ENCODE measurements at places on chromosomes 11 and 22. TPM values are rescaled to one million over a fixed set of nuclear protein-coding genes. Genes with fewer than 3 reads are reported as not detected.

ROBO3 gene
- total RNA-seq: 18.7 TPM

DNA sequence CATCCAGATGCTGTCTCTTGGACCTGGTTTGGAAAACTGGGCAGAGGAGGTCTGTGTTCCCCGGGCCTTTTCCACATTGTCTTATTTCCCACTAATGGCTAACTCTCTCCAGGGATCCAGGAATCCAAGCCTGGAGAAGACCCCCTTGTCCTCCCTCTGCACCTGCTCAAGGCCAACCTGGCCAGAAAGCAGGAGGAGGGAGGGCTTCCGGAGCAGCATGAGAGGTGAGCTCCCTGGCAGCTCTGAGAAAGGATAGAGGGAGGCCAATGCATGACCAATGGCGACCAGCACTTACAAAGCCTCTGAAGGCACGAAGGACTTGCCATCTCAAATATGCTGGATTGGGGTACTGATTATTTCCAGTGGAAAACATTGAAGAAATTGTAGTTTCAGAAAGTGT lies 445.0 kb upstream of the B3GAT1 start:
- no peak for DNase-seq

PARVG gene
- total RNA-seq: not detected

- DNase-seq: no peak
Measured at GRCh38 chr22:48756146-48757111, 1071.2 kb downstream of the BRD1 start.

- DNase-seq: no peak
Measured at GRCh38 chr22:26670459-26670858, 13.1 kb downstream of the MIAT start.

- peak; percentile 88 for DNase-seq
Measured at GRCh38 chr11:44036811-44037657, 10.7 kb upstream of the ACCSL start.

DNA sequence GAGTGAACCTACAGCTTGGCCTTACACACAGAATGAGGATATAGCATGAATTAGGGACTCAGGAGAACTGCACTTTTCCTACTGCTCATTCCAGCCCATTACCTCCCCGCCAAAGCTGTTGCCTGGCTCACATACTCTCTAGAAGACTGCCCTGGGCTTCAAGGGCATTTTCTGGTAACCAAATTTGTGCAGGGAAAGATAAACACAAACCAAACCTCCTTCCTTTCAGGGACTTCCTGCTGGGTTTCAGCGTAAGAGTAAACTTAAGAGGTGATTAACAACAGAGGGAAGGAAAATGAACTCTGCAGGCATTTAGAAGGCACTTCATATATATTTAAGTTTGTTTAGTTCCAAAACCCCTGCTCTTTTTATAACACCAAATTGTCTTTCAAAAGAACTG lies 194.9 kb downstream of the SWAP70 start:
- DNase-seq: peak; percentile 52

DNA sequence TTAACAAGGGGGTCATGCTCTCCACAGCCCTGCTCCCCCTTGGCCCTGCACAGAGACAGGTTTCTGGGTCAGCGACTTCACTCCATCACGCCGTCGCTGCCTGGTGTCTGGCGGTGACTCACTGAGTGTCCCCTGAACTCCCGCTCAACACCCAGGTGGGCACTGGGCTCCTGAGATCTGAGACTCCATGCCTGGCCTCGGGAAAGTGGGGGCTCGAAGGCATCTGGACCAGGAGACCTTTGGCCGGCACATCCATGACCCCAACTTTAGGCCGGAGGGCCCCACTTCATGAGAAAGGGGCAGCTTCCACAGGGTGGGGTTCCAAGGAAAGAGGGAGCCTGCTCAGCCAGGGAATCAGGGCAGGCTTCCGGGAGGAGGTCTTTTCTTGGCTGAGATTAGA lies 79.3 kb upstream of the PRR5 start:
- no peak for DNase-seq

GRCh38 chr11:110249066-110249465 lies 47.3 kb downstream of the RDX start:
- no peak for DNase-seq

DNA sequence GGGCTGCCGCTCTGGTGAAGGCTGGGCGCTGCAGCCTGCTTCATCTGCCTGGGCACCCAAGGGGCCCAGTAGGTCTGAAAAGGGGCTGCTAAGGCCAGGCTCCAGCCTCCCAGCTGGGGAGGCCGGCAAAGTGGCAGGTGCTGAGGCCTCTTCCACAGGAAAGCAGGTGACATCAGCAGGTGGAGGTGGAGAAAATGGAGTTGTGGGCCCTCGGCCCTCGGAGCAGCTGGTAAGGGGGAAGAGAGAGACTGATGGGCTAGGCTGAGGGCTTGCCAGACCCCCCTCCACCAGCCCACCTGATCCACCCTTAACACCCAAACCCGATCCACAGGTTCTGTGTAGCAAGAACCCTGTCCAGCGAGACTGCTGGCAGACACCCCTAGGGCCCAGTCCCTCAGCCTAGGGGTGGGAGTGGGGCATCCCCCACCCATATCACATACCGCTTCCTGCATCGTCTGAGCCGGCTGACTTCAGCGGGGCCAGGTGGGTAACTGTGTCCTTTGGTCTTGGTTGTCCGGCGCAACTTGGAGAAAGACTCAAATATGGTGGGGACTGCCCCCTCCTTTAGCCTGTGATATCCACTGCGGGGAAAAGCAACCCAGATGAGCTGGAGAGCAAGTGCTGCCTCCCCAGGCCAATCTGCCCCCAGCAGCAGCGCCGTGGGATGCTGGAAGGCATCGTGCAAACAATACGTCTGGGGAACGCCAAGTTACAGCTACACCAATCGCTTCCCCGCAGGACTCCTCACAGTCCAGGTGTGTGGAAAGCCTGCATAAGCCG lies 1.5 kb downstream of the THAP7 start:
- no peak for DNase-seq

GRCh38 chr11:93623920-93624319 lies 37.6 kb upstream of the CEP295 start:
- DNase-seq: peak; percentile 13

MUC2 gene
- total RNA-seq: not detected

- no peak for DNase-seq
Measured at GRCh38 chr11:12897390-12897789, 111.7 kb upstream of the RASSF10 start.

DNA sequence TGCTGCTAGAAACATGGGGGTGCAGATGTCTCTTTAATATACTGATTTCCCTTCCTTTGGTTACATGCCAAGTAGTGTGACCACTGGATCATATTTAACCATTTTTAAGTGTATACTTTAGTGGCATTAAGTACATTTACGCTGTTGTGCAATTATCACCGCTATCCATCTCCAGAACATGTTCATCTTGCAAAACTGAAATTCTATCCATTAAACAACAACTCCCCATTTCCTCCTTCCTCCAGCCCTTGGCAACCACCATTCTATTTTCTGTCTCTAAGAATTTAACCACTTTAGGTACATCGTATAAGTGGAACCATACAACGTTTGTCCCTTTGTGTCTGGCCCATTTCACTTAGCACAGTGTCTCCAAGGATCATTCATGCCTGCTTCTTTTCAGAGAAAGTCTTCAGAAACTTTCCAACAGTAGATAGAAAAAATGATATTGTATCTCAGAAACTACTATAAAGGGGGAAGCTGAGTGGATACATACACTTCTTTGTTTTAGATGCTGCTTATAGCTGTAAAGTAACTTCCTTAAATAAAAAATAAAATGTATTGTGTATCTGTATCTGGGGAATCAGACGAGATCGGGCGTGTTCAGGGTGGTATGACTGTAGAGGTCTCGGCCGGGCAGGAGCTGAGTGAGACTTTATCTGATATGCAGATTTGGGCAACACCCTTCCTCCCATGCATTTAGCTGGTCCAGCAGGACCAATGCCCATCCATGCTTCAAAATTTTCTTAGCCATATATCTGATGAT lies 44.6 kb upstream of the ZBED5 start:
- DNase-seq: peak; percentile 52

DNA sequence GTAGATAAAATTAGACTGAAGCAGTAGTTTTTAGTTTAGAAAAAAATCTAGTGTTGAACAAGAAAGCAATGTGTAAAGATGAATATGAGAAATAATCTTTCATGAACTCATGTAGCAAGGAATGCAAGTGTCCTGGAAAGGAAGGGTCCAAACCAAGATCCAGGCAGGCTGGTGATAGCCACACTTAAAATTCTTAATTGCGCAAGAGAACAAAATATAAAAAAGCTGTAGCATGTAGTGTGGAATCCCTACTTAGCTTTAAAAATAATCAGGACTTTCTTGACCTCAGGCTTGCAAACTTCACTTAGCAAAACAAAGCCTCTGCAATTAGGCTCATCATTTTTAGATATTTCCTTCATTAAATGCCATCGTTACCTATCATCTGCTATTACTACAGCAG lies 2186.1 kb upstream of the RAG2 start:
- DNase-seq: no peak

C22orf42 gene
- not detected for total RNA-seq

DNA sequence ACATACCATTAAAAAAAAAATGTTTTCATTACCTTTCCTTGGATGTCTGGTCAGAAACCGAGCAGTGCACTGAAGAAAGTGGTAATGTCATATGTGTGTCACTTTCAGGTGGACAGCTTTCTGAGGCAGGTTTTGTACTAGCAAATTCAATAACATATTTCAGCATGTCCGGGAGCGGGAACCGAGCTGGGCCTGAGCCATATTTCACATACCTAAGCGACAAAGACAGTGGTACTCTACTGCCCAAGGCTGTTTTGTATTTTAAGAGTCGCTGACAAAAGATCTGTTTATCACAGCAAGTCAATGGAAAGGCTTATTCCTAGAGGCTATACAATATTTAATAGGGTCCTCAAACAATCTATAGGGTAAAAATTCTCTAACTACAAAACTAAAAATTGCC lies 38.0 kb downstream of the CLDN25 start:
- DNase-seq: no peak

DNA sequence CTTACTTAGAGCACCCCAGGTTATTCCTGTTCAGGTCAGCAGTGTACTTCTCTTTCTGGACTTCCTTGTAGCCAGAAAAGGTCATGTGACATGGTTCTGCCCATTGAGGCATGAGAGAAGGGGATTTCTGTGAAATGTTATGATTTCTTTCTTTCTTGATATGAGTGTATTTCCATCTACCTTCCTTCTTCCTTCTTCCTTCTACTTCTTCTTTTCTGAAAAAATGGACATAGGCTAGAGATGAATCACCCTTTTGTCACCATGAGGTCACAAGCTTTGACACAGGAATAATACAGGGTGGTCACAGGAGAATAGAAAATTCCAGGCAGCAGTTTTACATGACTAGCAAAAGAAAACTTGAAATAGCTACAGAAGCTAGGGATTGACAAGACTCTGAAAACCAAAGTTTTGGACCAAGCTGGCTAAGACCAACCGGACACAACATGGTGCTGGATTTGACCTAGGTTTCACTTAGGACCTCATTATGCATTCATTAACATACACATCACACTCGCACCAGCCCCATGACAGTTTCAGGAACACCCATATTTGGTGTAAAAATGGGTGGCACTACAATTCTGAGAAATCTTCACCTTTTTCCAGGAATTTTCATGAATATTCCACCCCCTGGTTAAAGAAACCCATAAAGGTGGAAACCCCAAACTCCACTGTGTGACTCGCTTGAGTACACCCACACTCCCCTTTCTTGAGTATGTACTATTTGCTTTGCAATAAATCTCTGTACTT lies 21.2 kb upstream of the MAP6 start:
- DNase-seq: no peak

- no peak for DNase-seq
Measured at GRCh38 chr22:50308986-50309600, 1.6 kb upstream of the PLXNB2 start.

DNA sequence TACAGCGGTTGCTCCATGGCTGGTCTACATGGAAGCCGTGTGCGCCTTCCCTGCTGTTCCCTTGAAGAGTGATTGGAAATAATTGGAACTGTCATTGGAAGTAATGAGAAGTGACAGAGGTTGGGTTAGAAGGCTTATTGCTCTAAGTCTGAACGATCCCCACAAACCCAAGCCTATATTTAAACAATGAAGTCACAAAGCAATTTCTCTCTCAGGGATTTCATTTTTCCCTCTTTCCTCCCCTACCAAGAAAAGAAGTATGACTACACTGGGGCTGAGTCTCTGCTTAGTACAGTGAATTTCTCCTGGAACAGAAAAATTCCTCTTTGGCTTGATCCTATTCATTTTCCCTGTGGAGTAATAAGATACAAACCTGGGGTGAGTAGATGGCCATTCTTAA lies 7.8 kb downstream of the CLMP start:
- DNase-seq: no peak

OR51I1 gene
- total RNA-seq: not detected

DNA sequence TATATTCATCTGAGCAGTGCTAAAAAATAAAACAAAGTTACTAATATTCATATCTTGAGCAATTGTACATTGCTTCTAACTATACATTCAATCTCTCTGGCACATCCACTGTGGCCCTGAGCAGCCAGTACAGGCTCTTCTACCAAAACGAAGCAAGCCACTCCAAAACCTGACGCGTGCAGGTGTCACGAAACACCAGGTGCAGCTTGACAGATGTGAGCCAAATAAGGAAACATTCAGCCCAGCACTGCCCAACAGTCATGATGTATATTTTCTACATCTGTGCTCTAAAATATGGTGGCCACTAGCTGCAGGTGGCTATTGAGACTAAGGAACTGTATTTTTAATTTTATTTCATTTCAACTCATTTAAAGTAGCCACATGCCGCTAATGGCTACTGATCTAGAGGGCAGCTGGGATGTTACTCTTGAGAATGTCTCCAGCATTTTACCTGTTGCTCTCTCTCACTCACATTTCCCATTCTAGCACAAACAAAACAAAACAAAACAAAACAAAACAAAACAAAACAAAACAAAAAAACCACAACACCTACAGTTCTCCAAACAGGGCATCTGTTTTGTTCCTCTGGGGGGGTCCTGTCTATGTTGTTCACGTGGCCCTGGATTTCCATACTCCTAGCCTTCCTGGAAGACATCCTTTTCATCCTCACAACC lies 77.7 kb downstream of the LARGE1 start:
- no peak for DNase-seq

ANO3 gene
- total RNA-seq: under 0.01 TPM

GRCh38 chr11:45144126-45145082 lies 2.0 kb upstream of the PRDM11 start:
- no peak for DNase-seq

DNA sequence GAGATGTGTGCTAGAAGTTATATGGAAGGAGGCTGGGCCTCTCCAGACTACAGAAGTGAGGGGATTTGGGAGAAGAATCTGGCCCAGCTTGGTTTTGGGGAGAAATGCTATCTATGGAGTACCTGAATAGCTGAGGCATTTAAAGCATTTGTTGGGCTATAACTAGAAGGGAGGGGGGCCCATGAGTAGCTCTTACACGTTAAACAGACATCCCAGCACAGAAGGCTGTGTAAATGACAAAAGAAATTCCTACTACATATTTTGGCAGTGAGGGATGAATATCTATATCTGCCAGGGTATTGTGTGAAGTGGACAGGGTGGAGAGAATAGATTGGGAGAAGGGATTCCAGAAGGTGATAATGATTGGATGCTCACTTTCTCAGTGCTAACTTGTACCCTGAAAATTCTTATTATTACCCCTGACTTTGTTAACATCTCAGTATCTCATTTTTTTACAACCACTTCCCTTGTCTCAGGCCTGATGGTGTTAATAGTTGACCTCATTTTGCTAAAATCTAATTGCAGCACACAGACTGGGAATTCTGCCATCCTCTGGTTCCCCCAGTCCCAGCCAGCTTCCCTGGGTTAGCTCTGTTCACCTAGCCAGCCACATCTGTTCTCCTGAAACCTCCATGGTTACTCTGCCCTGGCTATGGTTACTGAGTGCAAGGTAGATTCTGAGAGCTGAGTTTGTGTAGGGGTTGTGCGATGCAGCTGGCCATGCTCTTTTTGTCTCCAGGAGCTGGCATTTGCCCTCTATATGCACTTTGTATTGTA lies 28.8 kb upstream of the RRM1 start:
- DNase-seq: no peak

Data from fibroblast of villous mesenchyme (primary cell).